ENCODE measurements at places on chromosomes 1 and 21.
A peak's percentile ranks its signal among the peaks of the same experiment; 100 is the strongest.

GRCh38 chr1:27609618-27610240 lies 5.8 kb upstream of the AHDC1 start:
- DNase-seq, result no peak

DNA sequence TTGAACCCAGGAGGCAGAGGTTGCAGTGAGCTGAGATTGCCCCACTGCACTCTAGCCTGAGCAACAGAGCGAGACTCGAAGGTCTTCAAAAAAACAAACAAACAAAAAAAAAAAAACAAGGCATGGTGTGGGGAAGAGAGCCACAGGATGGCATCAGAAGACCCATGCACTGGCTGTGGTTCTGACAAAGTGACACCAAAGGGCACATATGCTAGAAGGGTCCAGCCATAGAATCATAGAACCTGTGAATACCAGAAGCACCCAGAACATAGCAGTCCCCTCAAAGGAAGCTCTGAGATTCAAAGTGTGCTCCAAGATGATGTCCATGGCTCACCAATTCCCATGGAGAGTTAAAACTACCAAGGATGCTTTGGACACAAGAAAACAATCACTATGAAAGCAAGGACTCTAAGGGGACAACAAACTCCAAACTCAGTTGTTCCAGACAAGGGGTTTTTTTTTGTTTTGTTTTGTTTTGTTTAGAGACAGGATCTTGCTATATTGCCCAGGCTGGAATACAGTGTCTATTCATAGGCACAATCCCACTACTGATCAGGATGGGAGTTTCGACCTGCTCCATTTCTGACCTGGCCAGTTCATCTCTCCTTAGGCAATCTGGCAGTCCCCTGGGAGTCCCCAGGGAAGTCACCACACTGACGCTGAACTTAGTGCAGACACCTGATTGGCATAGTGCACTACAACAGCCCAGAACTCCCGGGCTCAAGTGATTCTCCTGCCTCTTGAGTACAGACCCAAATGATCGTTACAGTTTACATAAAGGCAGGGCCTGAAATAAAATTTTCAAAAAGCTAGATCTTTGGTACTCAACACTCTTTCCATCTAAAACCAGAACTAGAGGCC lies 56.4 kb downstream of the TGFBR3 start:
- DNase-seq, result no peak

DNA sequence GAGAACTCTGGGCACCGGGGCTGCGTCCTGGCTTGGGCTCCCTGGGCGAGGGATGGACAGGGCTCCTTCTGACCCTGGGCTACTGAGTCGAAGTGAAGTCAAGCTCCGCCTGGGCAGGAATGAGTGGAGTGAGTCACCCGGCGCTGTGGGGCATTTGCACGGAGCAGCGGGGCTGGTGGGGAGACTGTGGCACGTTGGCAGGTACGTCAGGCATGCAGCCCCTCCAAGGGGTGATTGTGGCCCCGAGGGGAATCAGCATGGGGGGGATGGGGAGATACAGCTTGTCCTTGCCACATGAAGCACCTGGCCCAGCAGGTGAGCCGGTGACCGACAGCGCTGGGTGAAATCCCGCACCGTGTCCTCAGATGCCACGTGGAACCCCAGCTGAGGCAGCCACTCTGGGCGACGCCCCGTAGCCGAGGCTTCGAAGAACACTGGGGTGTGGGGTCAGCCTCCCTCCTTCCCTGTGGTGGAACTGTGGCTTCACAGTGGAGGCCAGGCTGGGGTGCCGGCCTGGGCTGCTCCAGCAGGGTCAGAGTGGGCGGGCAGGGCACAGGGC lies 62.3 kb downstream of the COL18A1 start:
- no peak for DNase-seq

- DNase-seq, result no peak
These were observed 17.3 kb upstream of the GPR157 start for GRCh38 chr1:9146156-9146555.

DNA sequence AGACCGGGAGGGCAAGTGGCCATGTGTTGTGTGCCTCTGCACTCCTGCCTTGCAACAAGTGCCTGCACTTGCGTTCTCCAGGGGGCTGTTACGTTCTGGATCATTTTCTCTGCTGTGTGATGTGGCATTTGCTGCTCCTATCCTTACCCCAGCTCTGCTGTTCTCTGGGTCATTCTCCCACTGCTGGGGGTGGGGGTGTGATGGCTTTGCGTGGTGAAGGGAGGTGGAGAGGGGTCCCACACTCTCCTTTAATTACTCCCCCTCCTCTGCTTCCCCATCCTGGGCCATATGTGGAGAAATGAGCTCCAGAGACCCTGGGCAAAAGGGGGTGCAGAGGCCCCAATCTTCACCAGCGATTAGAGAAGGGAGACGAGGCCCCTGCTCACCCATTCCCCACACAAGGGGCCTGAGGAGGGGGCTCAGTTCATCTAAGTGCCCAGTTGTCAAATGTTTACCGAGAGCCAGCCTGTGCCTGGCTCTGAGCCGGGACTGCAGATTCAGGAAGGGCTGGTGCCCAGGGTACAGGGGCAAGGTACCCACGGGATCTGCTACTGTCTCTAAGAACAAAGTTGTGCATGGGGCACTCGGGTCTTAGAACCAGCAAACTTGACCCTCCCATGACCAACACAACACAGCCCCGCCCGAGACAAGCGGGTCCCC lies 355.4 kb downstream of the PTPRU start:
- DNase-seq, result no peak

DNA sequence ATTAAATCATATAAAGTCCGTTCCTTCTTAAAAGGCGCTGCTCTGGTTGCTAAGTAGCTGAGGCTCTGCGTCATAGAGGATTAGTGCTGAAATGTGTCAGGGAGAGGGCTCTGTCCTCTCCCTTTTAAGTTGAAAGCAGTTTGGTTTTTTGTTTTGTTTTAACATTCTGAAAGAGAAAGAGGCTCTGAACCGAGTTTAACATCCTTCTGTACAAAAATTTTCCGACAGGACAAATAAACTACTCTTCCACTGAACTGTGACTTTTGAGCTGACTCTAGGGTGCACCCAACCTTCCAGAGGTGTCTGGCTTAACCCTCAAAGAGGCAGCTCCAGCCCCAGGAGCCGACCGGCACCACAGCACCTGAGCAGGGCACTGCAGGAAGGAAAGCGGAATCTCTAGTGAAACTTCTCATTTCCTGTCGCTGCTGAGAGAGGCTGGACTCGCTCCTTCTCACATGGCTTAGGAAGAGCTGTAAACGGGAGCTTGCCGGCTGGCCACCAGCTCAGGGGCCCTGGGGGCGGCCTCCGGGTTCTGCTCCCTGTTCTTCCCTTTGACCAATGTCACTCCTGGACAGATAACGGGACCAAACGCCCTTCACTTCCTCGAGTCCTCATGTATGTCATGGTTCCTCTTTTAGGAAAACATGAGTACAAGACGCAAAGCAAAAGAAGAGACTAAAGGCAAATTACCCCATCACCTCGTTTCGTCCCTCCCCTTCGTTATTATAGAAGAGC lies 1.2 kb downstream of the VAV3 start:
- peak; percentile 60 for DNase-seq

DNA sequence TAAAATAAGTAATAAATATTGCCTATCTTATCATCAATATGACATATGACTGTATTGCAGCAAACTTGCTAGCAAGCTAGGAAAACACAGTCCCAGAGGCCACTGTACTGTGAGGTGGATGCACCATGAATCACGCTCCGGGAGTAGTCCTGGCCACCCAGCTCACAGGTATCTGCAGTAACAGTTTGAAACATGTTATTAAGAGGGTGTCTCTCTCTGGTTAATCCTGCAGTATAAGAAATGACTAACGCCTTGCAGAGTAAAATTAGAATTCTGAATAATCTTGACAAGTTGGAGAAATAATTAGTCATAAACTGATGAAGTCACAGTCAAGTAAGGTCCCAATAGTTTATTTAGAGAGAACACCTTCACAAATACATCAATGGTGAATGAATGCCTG lies 34.0 kb upstream of the DPT start:
- DNase-seq, result no peak

DNA sequence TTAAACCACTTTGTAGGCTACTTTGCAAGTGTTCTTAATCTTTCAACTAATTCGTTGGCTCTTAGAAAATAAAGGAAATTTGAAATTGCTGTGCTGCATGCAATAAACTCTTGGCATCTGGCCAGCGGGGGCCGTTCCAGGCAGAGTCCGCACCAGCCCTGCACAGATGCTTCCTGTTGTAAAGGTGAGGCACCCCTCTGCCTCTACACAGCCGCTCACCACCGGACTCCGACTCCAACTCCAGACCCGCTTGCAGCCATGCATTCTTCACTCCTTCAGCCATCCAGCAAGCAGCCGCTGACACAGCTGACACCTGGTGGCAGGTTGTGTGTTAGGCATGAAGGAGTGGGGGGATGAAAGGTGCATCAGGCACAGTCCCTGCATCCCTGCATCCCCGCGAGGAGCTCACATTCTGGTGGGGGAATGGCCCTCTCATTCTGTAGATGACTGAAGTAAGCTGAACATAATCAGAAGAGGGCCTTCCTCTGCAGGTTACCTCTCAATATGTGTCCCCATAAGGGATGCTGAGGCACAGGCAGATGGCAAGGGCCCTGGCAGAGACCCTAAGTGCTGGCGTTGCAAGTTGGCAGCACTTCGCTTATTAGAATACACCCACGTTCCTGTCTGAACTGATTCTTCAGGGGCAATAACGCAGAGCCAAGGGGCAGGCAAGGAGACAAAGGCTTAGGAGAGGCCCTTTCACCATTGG lies 56.8 kb downstream of the GLIS1 start:
- DNase-seq, result peak; percentile 46

GRCh38 chr21:31530364-31530763 lies 129.1 kb upstream of the SOD1 start:
- DNase-seq, result no peak

GRCh38 chr1:246564839-246565750 lies 966 bp downstream of the TFB2M start:
- no peak for DNase-seq

GRCh38 chr1:63103682-63104081 lies 218.7 kb upstream of the FOXD3 start:
- no peak for DNase-seq

- DNase-seq, result no peak
These were observed 306.2 kb downstream of the TTLL7 start for GRCh38 chr1:83692524-83693381.

GRCh38 chr1:85708829-85709227 lies 595 bp upstream of the ZNHIT6 start:
- DNase-seq, result no peak

DNA sequence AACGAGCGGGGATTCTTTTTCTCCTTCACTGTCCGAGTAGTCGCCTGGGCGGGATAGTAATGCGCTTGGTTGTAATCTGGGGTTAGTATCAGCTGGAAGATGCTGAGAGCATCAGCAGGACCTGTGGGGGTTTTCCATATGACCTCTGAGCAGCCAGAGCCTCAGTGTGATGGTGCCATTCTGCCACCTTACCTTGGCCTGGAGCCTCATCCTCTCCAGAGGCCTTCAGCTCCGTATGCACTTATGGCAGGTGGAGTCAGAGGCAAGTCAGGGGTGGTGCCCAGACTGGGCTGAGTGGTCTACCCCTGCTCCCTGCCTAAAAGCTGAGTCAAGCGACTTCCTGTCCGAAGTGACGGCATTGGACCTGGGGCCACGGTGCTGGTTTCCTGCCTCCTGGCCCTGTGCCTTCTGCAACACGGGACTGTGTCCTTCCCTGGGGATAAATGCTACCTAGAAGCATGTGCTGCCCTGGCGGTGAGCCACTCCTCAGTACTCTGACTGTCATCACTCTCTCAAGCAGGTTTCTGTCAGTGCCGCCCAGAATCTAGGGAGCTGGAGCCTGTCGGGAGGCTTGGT lies 24.7 kb downstream of the TENT5C start:
- DNase-seq, result no peak

DNA sequence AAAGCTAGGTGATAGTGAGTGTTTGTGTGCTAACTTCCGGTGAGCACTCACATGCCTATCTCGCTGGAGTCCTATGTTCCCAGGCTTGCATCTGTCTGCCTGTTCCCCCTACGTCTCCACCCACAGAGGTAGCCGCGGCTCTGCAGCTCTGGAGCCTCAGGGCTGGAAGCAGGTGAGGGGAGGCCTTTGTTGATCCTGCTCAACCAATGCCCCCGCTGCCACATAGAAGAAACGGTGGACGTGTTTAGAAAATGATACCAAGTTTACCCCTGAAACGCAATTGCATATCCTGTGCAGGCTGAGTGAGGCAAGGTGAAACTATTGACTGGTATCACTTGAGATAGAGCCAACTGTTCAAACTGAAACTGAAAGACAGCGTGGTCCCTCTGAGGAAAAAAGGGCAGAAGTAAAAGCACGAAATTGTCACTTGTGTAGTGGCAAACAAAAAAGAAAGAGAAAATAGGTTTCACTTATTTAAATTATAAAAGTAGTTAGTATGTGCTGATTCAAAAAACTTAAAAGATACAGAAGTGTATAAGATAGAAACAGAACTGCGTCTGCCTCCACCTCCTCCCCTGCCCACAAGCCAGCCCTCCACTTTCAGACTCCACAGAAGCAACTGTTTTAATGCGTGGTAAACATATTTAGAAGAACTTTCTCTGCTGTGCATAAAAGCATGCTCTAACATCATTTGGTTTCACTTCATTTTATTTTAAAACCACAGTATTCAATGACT lies 38.6 kb upstream of the ETS2 start:
- peak; percentile 76 for DNase-seq

GRCh38 chr1:27539901-27540861 lies 50.2 kb upstream of the WASF2 start:
- no peak for DNase-seq

- no peak for DNase-seq
These were observed 12.4 kb upstream of the BCAR3 start for GRCh38 chr1:93694039-93694438.

GRCh38 chr1:209443361-209443931 lies 140.1 kb upstream of the CAMK1G start:
- no peak for DNase-seq

DNA sequence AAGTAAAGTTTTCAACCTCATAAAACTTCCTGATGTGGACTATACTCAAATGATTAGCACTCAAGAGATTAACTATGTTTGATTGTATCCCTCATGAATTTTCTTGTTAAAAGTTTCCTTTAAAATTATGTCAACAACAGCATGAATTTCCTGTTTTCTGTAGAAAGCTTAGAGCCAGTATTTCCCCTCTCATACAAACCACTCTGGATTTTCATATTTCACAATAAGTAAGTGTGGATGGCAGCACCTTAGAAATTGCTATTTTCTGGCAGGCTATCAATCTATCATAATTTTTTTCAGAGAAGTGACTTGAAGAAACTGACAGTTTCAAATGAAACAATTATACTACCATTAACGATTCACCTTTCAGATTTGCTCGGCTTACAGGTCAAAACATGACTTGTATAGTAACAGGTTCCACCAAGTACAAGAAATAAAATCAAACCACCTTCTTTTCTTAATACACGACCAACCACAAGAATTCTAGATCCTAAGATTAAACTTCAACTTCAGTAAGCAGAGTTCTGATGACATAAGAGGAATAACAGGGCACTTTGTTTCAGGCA lies 20.8 kb downstream of the ELK4 start:
- DNase-seq, result no peak

DNA sequence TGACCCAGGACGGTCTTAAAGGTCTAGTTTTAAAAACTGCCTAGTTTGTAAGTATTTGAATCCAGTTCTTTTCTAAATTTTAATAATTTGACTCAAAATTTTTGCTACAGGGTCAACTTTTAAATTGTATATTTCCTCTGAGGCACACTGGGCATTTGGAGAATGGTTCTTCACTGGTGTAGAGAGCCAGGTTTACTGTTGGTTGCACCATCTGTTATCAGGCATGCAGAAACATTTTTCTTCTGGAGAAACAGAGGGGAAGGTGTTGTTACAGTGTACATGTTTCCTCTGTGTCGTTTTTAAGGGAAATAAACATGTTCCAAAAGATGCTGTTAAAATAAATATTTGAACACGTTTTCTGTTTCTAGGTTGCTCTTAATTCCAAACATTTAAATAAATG lies 39.0 kb upstream of the RWDD3 start:
- no peak for DNase-seq

Data from GM19239 (cell line).